ENCODE measurements at places on chromosomes 6 and 20.

DNA sequence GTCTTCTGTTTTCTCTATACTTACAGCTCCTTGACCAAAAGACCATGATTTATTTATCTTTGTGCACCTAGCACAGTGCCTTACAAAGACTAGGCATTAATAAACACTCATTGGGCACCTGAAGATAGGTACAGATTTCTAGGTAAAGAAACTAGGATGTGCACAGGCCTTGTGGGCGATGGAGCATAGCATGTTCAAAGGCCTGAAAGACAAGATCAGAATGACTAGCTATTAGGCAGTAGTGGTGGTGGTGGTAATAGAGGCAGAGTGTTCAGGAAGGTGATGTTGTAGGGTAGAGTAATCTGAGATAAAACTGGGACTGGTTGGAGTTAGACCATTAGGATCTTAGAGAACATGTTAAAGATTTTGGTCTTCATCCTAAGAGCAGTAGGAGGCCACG, 3.9 kb downstream of the TXLNB start:
- DNase-seq: no peak

DNA sequence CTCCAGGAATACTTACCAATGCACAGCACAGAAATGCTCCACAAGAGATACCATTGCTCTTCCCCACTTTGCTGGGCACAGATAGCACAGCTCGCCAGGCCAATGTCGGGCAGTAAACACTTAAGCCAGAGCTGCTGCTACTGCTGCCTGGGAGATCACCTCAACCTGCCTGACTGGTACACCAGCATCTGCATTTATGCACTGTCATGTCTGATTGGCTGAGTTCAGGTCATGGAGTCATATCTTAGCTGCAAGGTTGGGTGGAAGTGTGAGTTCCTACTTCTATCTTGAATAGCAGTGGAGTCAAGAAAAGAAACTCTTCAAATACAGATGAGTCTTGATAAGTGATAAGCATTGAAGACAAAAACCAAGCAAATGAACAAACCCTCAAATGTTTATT, 10.9 kb upstream of the ADGRF4 start:
- DNase-seq: no peak

DNA sequence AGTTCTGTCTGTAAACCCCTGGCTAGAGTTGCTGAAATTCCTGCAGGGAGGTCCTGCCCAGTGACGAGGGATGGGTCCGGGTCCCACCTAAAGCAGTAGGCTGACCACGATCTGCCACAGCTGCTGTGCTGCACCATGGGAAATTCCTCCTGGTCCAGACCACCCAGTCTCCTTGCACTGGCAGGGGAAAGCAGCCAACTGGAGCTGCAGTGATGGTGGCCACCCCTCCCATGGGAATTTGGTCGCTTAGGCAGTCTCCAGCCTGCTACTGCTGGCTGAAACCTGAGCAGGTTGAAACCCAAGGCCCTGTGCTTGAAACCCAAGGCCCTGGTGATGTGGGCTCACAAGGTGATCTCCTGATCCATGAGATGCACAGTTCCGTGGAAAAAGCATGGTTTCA, 23.9 kb upstream of the MOXD1 start:
- DNase-seq: no peak

DNA sequence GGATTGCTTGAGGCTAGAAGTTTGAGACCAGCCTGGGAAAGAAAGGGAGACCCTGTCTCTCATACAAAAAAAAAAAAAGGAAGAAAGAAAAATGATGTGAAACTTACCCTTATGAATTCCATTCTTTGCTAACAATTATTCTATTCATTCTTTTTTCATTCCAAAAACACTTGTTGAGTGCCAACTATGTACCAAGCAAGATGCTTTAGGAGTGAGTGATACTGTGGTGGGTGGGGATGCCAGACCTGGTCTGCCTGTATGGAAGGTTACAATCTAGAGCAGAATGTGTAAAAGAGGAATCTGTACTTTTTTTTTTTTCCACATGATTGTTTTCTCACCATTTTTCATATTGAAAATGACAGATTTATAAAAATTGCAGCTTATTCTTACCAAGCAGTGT, 73.8 kb upstream of the TULP1 start:
- DNase-seq: no peak

GRCh38 chr6:19492636-19493405, 344.3 kb upstream of the ID4 start:
- DNase-seq: no peak

DNA sequence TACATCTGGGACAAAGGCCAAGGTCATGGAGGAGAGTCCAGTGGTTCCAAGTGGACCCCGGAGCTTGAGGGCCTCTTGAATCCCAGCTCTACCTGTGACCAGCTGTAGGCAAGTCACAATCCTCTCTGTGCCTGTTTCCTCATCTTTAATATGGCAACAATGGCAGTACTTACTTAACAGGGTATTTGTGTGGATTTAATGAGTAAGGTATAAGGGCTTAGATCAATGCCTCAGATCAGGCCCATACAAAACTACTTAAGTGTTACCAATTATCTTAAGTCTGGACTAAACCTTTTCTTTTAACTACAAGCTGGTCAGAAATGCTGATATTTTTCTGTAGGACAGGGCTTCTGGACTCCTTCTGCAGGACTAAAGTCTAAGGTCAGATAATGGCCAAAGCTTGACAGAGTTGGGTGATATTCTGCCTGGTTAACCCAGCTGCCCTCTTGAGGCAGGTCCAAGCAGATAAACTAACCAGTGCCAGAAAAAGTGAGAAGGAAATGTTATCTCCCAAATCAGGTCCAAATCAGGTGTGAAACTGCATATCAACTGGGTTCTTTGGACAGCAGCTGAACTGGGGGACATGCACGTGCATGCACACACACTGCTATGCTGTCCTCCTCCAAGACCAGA, 2.2 kb downstream of the SULF2 start:
- no peak for DNase-seq

GRCh38 chr20:13809373-13809772, 24.5 kb downstream of the NDUFAF5 start:
- DNase-seq: no peak

GRCh38 chr6:133542056-133542821, 301.1 kb downstream of the EYA4 start:
- DNase-seq: no peak

- DNase-seq: no peak
These were observed 5.6 kb downstream of the SLC4A11 start for GRCh38 chr20:3233131-3233990.

DNA sequence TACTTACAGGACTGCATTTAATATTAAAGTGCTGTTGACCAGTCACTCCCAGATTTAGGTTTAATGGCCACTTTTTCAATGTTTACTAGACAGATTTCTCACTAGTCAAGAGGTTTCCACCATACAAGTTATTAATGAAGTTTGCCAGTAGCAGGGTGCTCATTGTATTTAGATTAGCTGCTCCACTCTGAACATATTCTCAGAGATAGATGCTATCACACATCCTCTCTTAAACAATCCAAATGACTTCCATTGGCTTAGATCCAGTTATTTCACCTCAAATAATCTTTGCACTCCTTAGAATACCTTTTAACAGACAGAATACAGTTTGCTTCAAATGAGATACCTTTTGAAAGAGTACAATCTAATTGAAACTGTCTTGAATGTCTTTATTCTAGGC, 276.1 kb downstream of the HDGFL1 start:
- DNase-seq: no peak

DNA sequence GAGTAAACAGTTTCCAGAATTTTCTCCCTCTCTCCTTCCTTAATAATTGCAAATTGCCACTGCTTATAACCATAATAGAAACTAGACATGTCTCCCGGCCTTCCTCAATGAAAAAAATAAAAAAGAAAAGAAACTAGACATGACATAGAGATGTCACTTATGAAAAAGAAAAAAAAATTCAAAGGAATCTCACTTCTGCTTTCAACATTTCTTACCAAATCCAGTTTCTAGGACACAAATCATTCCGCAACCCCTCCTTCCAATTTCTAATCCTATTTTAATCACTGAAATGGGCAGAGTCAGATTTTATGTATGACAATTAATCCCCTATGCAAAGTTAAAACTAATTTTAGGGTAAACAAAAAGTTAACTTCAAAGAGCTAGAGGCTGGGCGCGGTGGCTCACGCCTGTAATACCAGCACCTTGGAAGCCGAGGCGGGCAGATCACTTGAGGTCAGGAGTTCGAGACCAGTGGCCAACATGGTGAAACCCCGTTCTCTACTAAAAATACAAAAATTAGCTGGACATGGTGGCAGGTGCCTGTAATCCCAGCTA, 40.1 kb upstream of the EEF1A1 start:
- no peak for DNase-seq

DNA sequence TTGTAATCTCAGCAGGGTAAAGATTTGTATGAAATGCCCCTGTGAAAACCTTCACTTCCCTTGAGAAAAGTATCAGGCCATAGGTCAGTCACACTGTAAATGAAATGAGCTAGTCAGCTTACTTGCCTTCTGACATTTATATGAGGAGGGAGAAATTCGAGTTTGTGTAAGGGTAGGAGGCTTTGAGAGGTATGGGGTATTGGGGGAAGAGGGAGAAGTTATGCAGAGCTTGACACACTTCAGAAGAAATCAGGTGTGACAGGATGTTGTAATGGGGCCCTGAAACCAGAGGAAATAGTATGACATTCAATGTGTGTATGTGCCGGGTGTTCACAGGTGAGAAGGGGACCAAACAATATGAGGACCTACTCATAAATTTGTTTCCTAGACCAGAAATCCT, 64.2 kb upstream of the CCN6 start:
- DNase-seq: no peak

DNA sequence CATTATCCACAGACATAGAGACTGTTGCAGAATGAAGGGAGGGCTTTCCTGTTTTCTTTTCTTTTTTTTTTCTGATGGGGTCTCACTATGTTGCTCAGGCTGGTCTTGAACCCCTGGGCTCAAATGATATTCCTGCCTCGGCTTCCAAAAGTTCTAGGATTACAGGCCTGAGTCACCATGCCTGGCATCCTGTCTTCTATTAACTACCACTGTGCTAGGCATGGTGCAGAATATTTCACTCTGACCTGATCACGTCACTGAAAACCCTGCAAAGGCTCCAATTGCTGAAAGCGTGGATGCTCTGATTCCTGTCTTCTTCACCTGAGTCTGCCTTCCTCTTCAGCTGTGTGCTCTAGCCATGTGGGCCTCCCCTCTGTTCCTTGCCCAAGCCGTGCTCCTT, 8.5 kb upstream of the DNMT3B start:
- no peak for DNase-seq

- DNase-seq: no peak
These were observed at the start of gene ZBP1 for GRCh38 chr20:57620274-57620990. TSS of gene ZBP1 (minus strand) at chr20:57620426. CDS start at chr20:57620295, 131 bp downstream.

Data from RPMI7951 (cell line).